ENCODE measurements at places on chromosomes 16 and 17.
A peak's percentile ranks its signal among the peaks of the same experiment; 100 is the strongest.

GRCh38 chr17:48462946-48463345 lies 32.9 kb upstream of the SKAP1 start:
- peaks cover 34% of the 10 kb centered on the region for H3K4me1 ChIP-seq
- H3K36me3 ChIP-seq: no peaks in the 10 kb centered on the region
- no peak overlapping the region for H3K4me3 ChIP-seq
- H3K27me3 ChIP-seq: peaks cover 4% of the 10 kb centered on the region

GRCh38 chr17:48412841-48413240 lies 17.2 kb downstream of the SKAP1 start:
- peaks cover 45% of the 10 kb centered on the region for H3K36me3 ChIP-seq
- peak overlapping the region; percentile 76 for H3K27ac ChIP-seq
- no peak for DNase-seq
- peaks cover 66% of the 10 kb centered on the region for H3K4me1 ChIP-seq
- H3K4me3 ChIP-seq: no peak overlapping the region

GRCh38 chr17:46916211-46916610 lies 6.7 kb upstream of the GOSR2 start:
- no peaks in the 10 kb centered on the region for H3K36me3 ChIP-seq
- H3K4me3 ChIP-seq: no peak overlapping the region
- no peak overlapping the region for H3K27ac ChIP-seq
- DNase-seq: no peak

GRCh38 chr17:55437159-55437605 lies 15.5 kb upstream of the MMD start:
- peaks cover 7% of the 10 kb centered on the region for H3K27me3 ChIP-seq
- DNase-seq: no peak
- H3K4me1 ChIP-seq: peaks cover 27% of the 10 kb centered on the region
- H3K4me3 ChIP-seq: no peak overlapping the region
- H3K27ac ChIP-seq: no peak overlapping the region
- no peaks in the 10 kb centered on the region for H3K36me3 ChIP-seq

DNA sequence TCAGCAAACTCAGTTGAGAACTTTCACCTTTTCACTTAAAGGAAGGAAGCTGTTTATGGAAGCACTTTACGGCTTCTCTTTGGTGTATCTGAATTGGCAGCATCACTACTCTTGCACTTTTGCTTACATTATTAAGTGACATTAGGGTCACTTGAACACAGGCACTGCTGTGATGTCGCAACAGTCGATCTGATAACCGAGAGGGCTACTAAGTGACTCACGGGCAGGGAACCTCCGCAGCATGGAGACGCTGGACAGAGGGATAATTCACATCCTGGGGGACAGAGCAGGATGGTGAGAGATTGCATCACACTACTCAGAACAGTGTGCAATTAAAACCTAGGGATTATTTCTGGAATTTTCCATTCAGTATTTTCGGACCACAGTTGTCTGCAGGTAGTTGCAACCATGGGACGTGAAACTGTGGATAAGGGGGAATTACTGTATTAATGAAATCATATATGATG lies 56.5 kb downstream of the DNAH2 start:
- H3K27ac ChIP-seq: no peak overlapping the region
- H3K4me3 ChIP-seq: no peak overlapping the region
- no peak for DNase-seq
- H3K4me1 ChIP-seq: no peaks in the 10 kb centered on the region
- H3K27me3 ChIP-seq: peaks cover 36% of the 10 kb centered on the region
- no peaks in the 10 kb centered on the region for H3K36me3 ChIP-seq

DNA sequence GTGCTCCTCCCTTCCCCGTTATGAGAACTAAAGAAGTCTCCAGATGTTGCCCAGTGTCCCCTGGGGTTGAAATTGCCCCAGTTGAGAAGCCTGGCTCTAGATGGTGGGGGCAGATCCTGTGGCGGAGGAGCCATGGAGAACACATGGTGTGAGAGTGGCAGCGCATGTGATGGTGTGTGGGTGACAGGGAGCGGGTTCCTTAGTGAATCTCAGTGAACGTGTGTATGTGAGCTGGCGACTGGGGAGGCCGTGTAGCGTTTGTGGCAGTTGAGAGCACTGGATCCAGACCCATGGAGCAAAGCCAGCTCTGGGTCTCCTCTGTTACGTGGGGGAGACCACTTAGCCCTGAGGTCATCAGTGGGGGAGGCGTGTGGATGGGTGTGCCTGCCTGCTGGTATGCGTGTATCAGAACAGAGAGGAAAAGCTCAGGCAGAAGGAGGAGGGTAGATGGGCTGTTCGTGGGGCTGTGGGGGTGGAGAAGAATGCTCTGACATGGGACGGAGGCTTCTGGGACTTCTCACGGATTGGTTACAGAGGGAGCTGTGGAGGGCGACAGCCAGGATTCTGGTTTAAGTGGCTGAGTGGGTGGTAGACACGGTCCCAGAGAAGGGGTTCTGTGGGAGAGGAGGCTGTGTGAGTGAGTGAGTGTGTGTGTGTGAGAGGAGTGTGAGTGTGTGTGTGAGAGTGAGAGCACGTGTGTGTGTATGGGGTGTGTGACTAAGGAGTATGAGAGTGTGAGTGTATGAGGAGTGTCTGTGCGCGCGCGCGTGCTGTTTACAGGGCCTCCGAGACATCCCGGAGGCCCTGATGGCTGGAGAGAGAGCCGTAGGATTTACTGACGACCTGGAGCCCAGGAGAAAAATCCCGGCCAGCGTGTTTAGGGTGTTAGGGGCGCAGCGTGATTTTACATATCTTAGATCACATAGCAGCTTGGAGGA lies 193.8 kb downstream of the SNX29 start:
- H3K4me1 ChIP-seq: no peaks in the 10 kb centered on the region
- no peak overlapping the region for H3K4me3 ChIP-seq
- no peak for DNase-seq
- H3K36me3 ChIP-seq: no peaks in the 10 kb centered on the region
- H3K27ac ChIP-seq: no peak overlapping the region

DNA sequence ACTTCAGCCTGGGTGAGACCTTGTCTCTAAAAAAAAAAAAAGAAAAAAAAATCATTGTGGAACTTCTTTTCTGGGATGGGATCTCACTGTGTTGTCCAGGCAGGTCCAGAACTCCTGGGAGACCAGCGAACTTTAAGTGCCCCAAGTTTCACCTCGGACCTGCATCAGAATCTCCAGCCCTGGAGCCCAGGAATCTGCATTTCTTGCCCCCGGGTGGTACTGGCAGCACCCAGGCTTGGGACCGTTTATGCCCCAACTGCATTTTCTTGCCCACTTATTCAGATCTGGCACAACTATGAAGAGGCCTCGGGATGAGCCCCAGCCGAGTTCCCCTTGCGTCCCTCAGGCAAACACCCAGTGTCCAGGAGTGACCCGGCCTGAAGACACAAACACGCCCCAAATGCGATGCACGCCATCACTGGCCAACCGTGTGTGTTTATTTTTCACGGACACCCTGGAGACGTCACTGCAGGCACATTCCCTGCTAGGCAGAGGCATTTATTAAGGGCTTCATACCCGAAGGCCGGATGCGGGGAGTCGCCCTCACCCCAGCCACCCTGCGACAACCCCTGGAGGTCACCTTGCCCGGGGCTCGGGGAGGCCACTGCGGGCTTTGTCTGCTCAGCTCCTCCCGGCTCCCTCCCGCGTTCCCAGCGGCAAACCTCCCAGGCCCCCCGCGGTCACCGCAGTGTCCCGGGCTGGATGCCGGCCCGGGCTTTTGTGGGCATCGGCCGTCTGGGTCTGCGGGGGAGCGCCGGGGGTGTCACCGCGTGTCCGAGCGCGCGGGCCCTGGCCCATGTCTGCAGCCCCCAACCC lies 684 bp upstream of the SPIRE2 start:
- no peak overlapping the region for H3K4me3 ChIP-seq
- H3K4me1 ChIP-seq: peaks cover 5% of the 10 kb centered on the region
- peaks cover 44% of the 10 kb centered on the region for H3K27me3 ChIP-seq
- no peak overlapping the region for H3K27ac ChIP-seq
- no peak for DNase-seq

GRCh38 chr17:9517396-9517795 lies 58.2 kb downstream of the STX8 start:
- H3K27me3 ChIP-seq: no peaks in the 10 kb centered on the region
- H3K27ac ChIP-seq: no peak overlapping the region
- peaks cover 2% of the 10 kb centered on the region for H3K36me3 ChIP-seq
- DNase-seq: peak; percentile 44
- no peak overlapping the region for H3K4me3 ChIP-seq

All from activated CD8-positive, alpha-beta memory T cell treated with anti-CD3 and anti-CD28 coated beads, Interleukin-2, amount 10 ng/mL, durations not matched to agents 7 days and 5 days (primary cell).